ENCODE measurements at places on chromosomes 1 and 21. TPM values are rescaled to one million over a fixed set of nuclear protein-coding genes. Genes with fewer than 3 reads are reported as not detected.
A peak's percentile ranks its signal among the peaks of the same experiment; 100 is the strongest.

PTCH2 gene
- total RNA-seq = 0.58 TPM

GRCh38 chr1:203582568-203582967 is 44.1 kb upstream of the ATP2B4 start:
- DNase-seq = no peak

- no peak for DNase-seq
Measured at GRCh38 chr1:181726320-181727012, 243.1 kb downstream of the CACNA1E start.

DNA sequence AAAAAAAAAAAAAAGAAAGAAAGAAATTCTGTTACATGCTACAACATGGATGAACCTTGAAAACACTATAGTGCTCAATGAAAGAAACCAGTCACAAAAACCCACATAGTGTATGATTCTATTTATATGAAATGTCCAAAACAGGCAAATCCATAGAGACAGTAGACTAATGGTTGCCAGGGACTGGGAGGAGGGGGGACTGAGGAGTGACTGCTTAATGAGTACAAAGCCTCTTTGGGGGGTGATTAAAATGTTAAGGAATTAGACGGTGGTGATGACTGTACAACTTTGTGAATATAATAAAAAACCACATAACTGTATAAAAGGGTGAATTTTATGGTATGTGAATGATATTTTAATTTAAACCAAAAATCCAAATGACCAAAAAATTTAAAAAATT is 116.0 kb upstream of the GUCA2B start:
- DNase-seq = no peak

GRCh38 chr1:25347556-25347955 is 9.4 kb downstream of the TMEM50A start:
- DNase-seq = no peak

DNA sequence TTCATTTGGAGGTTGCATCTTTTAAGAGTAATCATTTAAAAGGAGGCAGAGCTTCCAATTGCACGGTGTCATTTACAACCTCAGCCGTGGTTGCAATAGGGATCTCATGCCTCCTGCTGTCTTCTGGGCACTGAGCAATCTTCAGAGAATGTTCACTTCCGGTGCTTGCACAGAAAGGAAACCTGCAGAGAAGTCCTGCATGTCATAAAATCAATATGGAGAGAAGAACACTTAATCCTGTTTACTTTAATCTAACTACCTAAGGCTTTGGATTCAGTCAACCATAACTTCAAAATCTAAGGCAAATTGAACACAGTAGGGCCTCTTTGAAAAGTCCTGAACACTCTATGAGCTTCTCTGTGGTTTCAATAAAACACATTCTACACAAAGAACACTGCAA is 11.3 kb upstream of the MAP10 start:
- no peak for DNase-seq

DNA sequence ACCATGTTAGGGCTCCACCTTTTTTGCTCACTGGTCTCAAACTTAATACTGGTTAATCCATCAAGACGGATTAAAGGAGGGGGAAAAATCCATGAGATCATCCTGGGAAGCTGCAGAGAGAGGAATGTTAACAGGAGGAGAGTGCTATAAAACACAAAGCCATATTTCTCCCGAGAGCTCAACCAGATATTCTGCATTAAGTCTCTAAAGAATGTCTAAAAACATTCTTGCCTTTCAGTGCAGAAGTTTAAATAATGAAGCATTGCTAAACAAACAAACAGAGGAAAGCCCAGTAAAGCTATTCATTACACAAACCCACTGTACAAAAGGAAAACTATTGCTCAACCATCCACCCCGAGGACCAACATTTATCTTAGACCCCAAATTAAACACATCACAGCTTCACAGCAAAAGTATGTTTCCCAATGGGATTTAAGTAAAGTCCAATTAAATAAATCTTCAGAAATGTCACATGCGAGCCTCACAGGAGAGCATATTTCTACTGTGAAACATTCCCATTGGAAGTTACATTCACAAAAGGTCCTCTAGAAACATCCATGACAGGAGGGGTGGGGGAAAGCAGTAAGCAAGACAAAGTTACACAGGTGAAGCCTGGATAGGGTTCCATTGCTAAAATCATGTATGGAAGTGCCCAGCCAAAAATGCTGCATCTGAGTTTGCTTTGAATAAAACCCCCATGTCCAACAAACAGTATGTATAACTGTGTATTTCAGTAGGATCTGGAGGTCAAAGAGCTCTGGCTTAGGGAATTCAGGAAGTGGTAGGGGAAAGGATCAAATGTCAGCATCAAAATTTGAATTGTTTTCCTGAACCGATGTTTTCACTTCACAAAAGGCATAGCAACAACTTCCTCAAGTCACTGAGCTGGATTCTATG is 23.3 kb downstream of the DUSP10 start:
- DNase-seq = no peak

DNA sequence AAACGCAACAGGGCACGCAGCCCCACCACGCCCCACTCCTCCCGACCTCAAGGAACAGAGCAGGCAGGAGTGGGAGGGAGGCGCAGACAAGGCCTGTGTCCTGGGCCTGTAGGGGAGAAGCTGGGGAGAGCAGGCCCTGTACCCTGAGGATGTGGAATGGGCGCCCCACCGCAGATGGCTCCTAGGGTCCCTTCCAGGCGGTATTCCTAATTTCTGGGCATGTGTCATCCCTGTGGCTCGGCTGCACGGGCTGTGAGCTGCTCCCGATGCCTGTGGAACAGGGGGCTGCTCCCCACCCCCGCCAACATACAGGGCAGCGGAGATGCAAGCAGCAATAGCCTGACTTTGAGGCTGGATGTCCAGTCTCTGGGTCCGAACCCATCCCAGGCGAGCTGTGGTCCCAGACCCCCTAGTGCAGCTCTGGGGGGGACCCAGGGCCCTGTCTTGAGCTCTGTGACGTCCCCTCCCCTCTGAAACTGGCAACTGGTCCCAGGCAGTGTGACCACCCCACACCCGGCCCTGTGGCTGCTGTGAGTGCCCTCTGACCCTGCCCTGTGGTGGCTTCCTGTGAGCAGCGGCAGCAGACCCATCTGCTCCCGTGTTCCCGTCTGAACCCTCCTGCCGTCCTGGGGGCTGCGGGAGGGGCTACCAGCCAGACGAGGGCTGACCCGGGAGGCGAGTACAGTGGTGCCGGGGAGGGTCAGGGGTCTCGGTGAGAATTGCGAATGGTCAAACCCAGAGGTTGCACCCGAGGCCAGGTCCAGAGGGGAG is 13.9 kb upstream of the COL6A2 start:
- DNase-seq = no peak

C1orf87 gene
- not detected for total RNA-seq

RYR2 gene
- total RNA-seq = 433 TPM

- DNase-seq = no peak
Measured at GRCh38 chr21:15592271-15592860, 137.4 kb upstream of the USP25 start.

GRCh38 chr1:25996966-25997827 is 666 bp downstream of the PAFAH2 start:
- peak; percentile 38 for DNase-seq

CLIC6 gene
- total RNA-seq = 4.8 TPM

GRCh38 chr1:5907966-5908365 is 84.3 kb downstream of the NPHP4 start:
- no peak for DNase-seq

SLAMF6 gene
- total RNA-seq = 0.55 TPM

GRCh38 chr21:29315131-29315749 is 16.5 kb downstream of the BACH1 start:
- no peak for DNase-seq

DNA sequence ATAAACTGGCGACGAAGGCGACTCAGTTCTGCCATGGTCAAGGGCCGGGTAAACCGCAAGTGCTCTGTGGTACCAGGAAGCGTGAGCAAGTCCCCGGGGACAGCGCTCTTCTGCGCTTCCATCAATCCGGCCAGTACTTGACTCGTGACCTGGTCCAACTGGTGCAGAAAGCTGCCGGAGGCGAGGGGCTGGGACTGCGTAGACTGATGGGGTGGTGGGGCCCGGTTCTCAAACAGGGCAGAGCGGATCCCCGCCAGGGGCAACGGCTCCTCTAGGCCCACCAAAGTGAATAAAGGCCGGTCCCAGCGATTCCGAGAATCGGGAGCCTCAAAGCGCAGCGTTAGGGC is 852 bp downstream of the KTI12 start:
- DNase-seq = peak; percentile 49

DNA sequence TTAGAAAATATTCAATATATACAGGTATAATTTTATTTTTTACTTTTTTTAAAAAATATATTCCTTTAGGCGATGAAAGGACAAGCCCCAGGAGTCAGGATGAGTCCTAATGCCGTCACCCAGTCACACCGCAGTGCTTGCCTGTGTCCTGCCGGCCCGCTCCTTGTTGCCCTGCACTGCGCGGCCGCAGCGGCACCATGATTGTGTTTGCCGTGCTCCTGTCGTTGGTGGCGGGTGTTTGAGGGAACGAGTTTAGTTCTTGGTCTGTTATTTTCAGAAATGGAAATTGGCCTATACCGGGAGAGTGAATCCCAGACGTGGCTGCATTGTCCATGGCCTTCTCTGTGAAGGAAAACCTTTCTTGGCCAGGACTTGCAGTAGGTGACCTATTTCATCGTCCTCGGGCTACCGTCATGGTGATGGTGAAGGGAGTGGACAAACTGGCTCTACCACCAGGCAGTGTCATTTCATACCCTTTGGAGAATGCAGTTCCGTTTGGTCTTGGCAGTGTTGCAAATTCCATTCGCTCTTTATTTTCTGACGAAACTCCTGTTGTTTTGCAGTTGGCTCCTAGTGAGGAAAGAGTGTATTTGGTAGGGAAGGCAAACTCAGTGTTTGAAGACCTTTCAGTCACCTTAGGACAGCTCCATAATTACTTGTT is 45.9 kb upstream of the CRB1 start:
- no peak for DNase-seq

EXO1 gene
- 1.1 TPM for total RNA-seq

ASB17 gene
- total RNA-seq = not detected

MPL gene
- total RNA-seq = 0.65 TPM

SPATC1L gene
- 11.0 TPM for total RNA-seq

DNA sequence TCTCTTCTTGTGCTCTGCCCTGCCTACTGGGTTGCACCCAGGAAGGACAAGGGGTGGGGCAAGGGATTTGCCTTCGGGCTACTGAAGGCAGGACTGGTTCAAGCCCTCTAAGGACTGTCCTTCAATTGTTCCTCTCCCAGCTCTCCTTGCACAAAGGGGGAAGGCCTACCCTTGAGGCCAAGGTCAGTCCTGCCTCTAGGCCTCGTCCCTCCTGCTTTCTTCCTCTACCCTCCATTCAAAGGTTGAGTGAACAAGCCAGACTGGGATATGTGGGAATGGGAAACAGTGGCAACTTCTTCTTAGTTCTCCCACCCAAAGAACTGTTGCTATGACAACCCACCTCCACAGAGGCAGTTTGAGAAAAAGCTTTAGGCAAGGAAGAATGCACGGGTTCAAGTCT is 2.7 kb downstream of the LURAP1 start:
- DNase-seq = no peak

Measured in left cardiac atrium (tissue), 4 donors.